ENCODE measurements at places on chromosomes 12 and 14.

GRCh38 chr14:30790827-30791226 lies 83.5 kb upstream of the COCH start:
- no peak for DNase-seq

DNA sequence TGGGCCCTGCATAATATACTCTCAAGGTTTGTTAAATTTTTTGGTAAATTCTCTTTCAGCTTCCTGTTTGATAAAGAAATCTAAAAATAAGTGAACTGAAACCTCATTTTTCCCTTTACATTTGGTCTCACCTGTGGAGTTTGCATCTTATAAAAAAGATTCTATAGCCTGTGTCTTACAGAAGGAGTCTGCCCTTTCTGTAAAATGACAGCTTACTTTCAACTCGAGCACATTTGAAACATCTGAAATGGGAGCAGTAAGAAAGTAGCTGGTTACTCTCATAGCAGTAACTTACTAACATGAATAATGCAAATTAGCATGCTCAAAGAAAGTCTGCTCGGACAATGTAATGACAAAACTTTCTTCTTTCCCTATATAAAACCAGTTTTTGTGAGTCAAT lies 155.8 kb downstream of the NELL2 start:
- DNase-seq: no peak

DNA sequence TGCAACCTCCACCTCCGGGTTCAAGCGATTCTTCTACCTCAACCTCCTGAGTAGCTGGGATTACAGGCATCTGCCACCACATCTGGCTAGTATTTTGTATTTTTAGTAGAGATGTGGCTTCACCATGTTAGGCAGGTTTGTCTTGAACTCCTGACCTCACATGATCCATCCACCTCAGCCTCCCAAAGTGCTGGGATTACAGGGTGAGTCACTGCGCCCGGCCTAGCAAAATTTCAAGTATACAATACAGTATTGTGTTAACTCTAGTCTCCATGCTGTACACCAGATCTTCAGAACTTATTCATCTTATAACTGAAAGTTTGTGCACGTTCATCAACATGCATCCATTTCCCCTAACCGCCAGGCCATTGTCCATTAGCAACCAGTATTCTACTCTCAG lies 115.1 kb upstream of the MDGA2 start:
- DNase-seq: no peak

DNA sequence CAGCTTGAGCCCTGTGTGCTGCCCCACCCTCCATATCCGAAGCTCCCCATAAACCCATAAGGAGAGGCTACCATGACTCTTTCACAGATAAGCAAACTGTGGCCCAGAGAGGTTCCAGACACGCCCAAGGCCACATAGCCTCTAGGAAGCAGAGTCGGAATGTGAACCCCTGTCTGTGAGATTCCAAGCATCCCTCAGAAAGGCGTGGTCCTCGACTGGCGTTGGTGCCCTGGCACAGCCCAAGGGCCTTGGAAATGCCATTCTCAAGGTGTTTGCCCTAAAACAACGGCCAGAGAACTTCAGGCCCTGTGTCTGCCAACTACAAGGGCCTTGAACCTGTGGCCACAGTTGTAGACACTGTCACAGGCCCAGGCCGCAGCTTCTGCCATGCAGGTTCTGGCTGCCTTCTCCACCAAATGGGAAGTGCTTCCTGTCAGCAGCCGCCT lies 8.5 kb upstream of the DIO3 start:
- no peak for DNase-seq

DNA sequence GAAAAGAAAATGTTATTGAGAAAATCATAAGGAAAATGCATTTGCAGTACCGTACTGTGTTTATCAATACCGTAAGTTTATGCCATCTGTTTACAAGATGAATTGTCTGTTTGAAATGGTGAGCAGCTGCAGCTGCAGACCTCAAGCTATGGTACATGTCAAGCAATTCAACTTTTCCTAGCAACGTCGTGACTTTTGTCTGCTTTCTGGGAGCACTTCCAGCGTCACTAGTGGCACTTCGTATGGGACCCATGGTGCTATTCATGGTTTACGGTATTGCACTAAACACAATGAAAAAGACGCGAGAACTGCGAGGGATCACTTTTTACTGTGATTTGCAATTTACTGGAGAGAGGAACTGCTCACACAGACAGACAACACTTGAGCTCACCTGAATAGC lies 160.8 kb downstream of the UNC79 start:
- DNase-seq: no peak

DNA sequence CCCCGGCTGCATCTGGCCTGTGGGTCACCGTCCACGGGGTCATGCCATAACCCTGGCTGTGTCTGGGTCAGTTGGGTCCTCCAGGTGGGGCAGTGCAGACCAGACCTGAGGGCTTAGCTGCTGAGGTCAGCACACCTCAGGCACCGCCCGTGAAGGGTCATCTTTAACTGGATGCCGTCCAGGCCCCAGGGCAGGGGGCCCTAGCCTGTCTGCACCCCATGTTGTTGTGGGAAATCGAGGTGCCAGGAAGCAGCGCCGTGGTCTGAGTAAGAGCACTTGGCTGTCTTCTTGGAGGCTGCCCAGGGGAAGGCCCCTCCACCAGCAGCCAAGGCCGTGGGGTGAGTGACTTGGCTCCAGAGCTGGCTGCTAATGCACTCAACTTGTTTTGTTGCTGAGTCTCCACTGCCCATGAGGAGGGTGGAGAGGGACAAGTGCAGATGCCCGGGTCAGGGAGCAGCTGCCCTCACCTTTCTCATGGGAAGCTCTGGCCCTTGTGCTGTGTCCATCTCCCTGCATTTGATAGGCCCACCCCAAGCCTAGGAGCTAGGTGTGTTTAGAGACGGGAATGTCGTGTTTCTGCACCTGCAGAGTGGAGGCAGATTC lies 317.2 kb downstream of the TMEM121 start:
- DNase-seq: no peak

- DNase-seq: peak; percentile 96
Observed at GRCh38 chr12:90833228-90833627, 121.7 kb downstream of the CCER1 start.

DNA sequence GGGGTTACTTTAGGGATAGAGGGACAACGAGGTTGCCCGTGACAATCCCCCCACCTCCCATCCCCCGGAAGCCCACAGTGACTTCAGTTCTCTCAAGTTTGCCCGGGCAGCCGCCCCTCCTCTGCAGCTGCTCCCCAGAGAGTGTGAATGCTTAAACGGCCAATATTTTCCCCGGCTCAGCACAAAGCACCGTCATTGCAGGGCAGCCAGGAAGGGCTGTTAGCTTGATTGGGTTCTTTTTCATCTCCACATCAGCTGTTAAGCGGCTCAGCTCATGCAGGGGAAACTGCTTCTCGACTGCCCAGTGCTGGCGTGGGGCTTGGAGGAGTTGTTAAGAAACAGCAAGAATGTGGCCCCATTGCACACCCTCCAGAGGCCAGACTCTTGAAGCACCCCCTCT lies 120.5 kb upstream of the NCOR2 start:
- no peak for DNase-seq

DNA sequence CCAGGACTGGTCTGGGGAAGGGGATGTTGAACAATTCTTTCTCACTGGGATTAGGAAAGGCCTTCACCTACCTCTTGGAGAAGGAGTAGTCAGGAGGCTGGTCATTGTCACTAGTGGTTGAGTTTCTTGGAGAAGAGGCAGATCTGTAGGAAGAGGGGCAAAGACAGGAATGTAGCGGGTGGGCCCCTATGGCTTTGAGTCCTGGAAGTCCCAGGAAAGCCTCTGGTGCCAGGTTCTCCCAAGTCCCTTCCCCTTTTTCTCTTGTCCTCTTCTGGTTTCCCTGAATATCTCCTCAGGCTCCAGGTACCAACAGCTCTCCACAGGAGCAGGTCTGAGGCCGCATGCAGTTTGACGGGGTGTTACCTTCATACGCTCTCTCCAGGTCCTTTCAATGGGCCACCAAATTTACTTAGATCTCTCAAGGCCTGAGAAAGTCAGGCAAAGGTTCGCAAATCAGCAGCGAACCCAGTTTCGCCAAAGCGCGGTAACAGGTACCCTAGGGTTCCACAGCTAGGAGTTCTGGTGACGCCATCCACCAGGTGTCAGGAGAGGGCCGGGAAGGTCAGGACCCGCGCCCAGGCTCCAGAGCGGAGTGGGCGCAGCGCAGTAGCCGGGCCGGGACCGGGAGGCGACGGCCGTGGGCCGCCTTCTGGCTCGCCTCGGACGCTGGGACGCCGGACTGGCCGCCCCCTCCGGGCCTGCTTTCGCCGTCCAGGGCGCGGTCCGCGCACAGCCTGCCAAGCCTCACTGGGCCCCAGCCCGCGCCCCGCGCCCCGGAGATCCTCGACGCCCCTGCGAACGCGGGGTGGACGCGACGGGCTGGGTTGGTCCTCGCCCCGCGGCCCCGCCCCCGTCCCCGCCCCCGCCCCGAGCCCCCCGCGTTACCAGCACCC lies 795 bp downstream of the SMAGP start:
- DNase-seq: no peak

DNA sequence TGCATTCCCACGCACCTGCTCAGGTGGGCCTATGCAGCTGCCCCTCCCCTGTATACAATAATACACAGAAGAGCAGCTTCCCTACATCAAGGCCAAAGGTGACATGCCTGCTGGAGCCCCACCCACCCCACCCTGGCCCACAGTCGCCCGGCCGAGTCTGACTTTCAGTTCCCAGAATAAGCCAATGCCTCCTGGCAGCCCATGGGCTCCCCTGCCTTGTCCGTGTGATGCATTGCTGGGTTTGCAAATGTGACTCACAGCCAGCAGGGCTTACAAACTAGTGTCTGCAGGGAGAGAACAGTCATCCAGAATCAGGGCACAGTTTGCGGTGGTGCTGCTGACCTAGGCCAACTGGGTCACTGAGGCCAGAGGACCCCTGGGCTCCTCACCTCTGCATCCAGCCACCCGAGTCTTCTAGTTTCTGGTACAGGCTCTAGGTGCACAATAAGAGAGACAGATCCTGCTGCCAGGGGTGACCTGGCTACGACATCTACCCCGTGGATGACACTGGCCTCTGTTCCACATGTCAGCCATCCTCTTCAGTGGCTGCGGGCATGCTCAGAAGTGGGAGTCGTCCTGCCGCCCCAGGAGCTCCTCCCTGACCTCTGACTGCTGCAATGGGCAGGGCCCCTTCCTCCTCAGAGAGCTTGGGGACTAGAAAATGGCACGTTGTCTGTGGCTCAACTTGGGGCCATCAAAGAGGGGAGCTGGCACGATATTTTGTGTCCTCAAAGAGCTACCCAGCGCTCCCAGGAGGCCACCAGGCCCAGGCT lies 84.5 kb downstream of the CHGA start:
- DNase-seq: no peak

GRCh38 chr12:8156845-8157244 lies at the start of gene ZNF705A:
TSS of gene ZNF705A (plus strand) at chr12:8157015. CDS start at chr12:8172626, 15,611 bp downstream.
- no peak for DNase-seq

GRCh38 chr14:102629011-102629444 lies 36.6 kb downstream of the RCOR1 start:
- no peak for DNase-seq

DNA sequence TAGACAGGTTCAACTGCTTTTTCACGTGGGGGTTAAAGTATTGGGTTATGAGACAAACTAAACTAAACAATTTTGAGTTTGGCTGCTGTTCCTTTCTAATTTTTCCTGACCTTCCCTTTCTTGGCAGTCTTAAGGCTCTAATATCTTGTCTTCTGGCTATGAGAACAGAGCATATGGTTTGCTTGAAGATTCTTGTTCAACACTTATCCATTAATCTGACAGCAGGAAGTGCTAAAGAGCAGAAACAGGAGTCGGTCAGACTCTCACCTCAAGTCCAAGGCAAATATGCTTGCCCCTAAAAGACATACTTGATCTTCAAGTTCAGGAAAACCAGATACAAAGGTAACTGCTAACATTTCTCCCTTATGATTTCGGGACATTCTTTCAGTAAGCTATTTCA lies 52.6 kb upstream of the KCNJ8 start:
- DNase-seq: no peak

- DNase-seq: no peak
Observed at GRCh38 chr12:66187821-66188220, 1.2 kb upstream of the IRAK3 start.

DNA sequence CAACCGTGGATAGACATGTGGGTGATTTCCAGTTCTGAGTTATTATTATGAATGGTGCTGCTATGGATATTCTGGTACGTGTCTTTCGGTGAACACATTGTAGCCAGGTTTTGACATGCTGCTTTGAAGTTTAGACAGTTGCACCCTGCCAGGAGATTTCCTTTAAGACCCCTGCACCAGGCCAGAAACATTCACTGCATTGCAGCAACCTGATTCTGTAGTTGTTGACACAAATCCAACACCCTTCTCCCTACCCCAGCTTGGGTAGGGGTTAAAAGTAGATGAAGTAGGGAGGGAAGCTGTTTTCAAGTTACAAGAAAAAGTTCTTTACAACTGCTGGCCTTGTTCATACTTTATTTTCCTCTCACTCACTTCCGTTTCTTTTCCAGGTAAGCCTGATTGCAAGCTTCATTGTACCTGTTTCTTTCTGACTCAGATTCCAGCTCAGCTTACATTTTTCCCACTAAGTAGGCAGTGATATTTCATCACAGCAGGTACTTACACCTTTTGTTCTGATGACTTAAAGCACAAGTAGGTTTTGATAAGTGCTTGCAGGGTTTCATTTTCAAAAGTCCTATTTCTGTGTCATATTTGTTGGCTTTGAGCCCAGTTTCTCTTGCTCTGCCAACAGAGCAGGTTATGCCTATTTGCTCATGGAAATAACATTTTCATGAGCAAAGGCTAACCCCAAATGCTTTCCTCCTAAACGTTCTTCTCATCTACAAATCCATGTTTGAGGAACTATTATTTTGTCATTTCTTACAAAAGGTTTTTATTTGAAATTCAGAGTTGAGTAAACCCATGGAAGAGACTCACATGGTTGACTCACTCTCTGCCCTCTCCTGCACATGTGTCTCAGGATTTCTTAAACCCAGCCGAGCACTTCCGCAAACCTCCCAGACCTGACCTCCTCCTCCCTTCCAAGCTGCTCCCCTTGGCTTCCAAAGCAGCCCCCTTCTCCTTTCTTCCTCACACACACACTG lies 12.1 kb upstream of the LTA4H start:
- peak; percentile 89 for DNase-seq

GRCh38 chr14:73771848-73772638 lies 57.9 kb upstream of the PNMA1 start:
- DNase-seq: peak; percentile 71

DNA sequence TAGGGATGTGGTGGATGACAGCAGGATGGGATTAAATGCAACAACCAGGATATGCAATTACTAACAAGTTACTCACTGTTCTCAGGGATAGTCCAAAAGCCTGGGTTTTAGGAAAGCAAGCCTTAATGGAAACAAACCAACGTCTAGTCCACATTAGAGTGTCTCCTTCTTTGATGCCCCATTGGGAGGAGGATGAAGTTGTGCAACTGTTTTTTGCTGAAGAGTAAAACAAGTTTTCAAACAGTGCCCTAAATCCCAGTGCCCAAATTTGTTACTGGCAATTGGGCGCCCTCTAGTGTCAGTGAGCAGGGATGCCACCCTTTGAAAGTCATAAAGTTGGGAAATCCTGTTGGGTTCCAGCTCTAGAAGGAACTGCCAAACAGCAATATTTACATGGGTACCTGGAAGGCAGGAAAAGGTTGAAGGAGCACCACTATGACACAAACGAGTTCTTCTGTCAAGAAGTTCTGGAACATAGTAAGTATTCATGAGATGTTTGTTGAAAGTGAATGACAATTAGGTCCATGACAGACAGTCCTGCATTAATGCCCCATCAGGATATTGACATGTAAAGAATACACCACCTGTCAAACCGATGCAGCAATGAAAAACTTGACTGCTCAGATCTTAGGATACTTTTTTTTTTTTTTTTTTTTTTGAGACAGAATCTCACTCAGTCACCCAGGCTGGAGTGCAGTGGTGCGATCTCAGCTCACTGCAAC lies 11.1 kb upstream of the DPF3 start:
- DNase-seq: peak; percentile 64

GRCh38 chr12:115095073-115095748 lies 411.2 kb upstream of the TBX3 start:
- DNase-seq: no peak

Data from NCI-H1105 treated with DMSO at 0.1 percent for 48 hours (cell line).